NCI-H1092 (cell line): ENCODE measurements at places on chromosomes 12 and 14.

GRCh38 chr12:1773937-1774655 lies 46.3 kb upstream of the LRTM2 start:
- no peak for DNase-seq

DNA sequence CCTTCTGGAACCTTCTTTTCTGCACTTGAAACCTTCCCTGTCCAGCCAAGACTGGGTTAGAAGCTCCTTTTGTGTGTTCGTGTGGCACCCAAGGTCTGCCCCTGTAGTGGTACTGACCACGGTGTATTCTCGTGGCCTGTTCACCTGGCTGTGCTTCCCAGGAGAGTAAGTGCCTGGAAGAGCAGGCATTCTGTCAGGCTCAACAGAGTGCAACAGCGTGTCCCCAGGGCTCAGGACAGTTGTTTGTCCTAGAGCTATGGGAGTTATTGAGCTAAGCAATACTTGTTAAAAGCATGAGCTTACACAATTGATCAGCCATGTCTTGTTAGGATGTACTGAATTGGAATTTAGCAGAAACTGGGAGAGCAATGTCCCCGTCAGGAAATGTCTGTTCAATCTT lies 12.9 kb upstream of the SLC38A2 start:
- no peak for DNase-seq

DNA sequence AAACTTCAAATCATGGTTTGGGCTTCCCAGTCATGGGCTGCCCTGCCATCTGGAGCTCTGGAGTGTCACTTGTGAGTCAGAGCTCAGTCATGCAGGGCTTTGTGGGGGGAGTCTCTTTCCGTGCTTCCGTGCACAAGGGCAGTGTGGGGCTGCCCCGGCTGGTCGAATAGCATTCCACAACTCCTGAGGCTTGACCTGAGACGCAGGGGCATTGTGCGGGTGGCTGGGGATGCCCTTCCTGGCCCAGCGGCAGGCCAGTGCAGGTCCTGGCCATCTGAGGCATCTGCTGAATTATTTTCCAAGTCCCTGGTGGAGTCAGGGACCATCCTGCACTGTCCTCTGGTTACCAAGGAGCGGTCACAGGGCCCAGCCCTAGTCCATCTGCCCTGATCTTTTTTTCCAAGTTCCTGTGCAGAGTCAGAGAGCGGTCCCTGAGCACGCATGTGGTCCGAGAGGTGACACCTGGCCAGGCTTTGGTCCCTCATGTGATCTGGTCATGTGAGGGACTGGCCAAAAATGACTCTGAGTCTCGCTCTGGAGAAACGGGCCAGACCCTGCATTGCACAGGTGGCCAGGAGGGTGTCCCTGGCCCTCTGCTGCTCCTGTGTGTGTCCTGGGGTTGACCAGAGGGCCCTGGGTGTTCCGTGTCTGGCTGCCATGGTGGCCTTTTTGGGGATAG lies 167.0 kb upstream of the ALG10B start:
- DNase-seq = no peak

- DNase-seq = no peak
Observed at GRCh38 chr12:53078425-53079225, 565 bp downstream of the SPRYD3 start.

DNA sequence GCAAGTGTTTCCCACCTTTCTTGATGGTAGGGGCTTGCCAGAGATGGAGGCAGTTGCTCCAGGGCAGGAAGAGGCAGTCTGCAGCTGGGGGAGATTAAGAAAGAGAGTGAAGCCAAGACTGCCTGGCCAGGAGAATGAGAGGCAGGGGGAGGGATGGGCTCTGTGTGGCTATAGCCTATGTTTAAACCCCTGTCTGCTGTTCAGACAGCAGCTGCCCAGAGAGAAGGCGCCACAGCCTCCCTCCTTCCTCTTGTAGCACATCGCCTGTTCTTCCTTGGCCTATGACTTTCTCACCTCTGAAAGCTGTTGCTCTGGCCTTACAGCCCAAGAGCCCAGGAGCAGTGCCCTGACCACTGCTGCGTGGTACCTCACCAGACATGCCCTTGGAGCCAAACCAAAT lies 61.7 kb downstream of the EMP1 start:
- no peak for DNase-seq

DNA sequence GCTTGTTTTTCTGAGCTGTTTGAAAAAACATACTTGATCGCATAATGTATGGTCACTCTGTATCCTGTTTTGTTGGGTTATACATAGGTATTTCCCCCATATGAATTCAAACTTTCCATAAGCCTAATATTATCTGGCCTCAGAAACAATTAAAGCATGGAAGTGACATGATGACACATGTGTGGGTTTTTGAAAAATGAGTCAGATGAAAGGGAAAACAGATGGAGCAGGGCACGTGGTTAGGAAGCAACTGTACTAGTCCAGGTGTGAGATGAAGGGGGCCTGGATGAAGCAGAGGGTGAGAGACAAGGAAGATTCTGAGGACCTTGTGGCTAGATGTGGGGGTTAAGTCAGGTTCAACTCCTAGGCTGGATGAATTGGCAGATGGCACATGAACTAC lies 92.7 kb upstream of the DNM1L start:
- DNase-seq = no peak

DNA sequence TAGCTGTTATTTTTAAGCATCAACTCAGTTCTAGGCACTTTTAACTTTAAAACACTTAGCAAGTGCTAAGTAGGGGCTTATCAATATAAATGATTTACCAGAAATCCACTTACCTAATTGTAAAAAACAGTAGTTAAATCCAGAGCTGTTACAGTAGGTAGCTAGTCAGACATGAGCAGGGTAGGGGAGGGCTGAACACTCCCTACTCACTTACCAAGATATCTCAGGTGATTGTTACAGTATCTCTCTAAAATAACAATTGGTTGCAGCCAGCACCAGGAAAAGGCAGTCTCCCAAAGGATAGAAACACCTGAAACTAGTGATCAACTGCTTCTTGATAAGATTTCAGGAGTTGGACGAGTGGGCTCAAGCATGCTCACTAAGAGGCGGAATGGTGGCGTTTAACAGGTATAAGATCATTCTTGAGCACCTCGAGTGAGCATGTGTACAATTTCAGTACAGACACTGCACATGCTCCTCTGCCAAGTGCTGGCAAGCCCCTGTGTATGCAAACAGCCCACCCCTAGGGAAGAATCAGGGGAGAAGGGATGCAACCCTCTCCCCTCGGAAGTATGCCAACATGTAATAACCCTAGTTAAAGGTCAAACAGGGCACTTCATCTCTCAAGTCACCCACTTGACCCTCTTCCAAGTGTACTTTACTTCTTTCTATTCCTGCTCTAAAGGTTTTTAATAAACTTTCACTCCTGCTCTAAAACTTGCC lies 1113.6 kb upstream of the SEL1L start:
- DNase-seq = no peak

GRCh38 chr14:97777622-97778355 lies 980.6 kb downstream of the VRK1 start:
- no peak for DNase-seq

GRCh38 chr12:85804663-85805062 lies 31.5 kb downstream of the RASSF9 start:
- DNase-seq = no peak
